Hematopoietic multipotent progenitor cell treated with erythropoietin and hydrocortisone succinate and interleukin-3 and kit ligand, for 15 days (in vitro differentiated cells): ENCODE measurements at places on chromosomes 4 and X.

DNA sequence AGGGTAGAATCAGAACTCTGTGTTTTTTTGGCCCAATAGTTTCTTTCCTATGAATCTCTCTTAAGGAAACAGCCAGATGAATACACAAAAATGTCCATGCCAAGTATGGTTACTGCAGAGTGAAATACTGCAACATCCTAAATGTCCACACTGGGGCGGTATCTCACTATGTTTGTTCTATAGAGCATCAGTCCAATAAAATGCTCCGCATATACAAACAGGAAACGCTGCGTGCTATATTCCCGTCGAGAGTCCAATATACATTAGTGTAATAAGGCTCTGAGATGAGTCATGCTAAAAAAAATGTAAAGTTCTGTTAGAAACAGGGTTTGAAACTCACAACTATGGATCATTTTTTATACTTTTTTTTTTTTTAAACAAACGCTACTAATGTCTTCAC is 72.9 kb upstream of the ENOX2 start:
- peak; percentile 4 for DNase-seq

DNA sequence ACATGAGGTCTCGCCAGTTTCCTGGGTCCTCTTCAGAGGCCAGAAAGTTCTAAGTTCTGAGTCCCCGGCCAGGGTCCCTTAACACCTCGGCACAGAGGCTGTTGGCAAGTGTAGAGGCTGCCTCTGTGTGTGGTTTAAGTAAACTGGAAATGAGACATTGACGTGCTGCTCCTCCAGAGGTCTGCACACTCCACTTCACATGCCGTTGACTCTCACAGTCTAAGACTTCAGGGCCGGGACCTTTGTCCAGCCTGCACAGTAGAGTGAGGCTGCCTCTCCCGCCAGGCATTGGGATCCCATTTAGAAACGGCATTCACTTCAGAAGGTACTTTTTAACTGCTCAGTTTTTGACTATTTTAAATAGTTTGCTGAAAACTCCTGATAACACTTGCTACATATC is 10.6 kb upstream of the TADA2B start:
- no peak for DNase-seq

GRCh38 chr4:150367326-150367725 is 214.6 kb upstream of the MAB21L2 start:
- no peak for DNase-seq

GRCh38 chr4:110878413-110878812 is 255.5 kb upstream of the PITX2 start:
- no peak for DNase-seq

- DNase-seq = no peak
Observed at GRCh38 chrX:41184312-41184711, 99.1 kb downstream of the USP9X start.

- no peak for DNase-seq
Observed at GRCh38 chrX:46967547-46967946, 55.3 kb downstream of the JADE3 start.

GRCh38 chr4:8876982-8877779 is 5.5 kb upstream of the HMX1 start:
- DNase-seq = no peak

GRCh38 chr4:95898226-95898625 is 58.3 kb downstream of the PDHA2 start:
- no peak for DNase-seq

DNA sequence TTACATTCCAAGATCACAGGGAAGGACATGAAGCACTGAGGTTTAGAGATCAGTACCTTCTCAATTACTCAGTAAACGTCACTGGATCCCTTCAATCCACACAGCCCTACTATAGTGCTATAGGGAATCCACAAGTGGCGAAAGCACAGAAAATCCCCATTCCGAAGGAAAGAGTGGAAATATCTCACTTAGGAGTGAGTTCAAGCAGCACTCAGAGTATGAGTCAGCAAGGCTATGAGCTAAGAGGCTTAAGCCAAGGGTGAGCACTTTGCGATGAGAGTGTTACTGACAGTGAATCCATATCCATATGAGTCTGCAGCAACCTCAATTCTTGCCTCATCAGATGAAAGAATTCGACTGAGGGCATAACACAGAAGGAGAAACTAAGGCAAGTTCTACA is 165.1 kb downstream of the VSIG4 start:
- DNase-seq = no peak

GRCh38 chr4:46124773-46125413 is 1.0 kb upstream of the GABRG1 start:
- DNase-seq = no peak

DNA sequence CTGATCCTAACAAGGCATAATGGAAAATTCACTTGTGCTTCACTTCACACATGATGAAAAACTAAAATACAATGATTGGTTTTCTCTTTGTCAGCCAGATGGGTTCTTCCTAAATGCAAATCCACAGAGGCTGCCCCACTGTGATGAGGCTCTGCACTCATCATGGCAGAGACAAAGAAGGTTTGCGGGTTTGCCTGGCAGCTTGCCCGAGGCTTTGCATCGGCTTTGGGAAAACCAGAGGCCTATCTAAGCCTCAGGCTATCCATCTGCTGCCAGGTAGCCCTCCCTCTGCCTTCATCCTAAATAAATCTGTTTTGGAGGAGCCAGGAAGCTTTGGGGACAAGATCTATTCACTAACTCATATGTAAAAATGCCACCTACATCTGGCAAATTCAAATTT is 244.2 kb downstream of the PACRGL start:
- DNase-seq = no peak

GRCh38 chr4:122044501-122044900 is 92.6 kb upstream of the TRPC3 start:
- DNase-seq = no peak

DNA sequence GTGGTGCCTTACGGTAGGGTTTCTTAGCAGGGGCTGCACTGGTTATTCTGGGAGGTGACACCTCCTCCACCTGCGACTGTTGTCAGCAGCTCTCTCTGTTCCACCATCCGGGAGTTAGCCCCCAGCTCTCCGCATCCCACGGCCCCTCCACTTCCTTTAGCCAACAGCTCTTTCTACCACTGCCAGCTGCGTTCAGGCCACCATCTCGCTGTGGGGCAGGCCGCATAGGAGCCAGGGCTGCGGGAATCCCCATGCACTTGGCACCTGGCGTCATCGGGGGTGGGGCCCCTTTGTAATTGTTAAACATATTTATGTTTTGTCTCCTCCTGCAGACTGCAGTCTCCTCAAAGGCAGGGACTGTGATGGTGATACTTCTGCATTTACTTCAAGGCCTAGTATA is 480.2 kb downstream of the SMARCA1 start:
- DNase-seq = no peak

- DNase-seq = no peak
Observed at GRCh38 chrX:97743014-97743413, 859.3 kb downstream of the RPA4 start.

GRCh38 chrX:8728932-8729535 is 2.9 kb downstream of the ANOS1 start:
- DNase-seq = no peak

- no peak for DNase-seq
Observed at GRCh38 chrX:79708581-79708980, 306.0 kb upstream of the TBX22 start.

DNA sequence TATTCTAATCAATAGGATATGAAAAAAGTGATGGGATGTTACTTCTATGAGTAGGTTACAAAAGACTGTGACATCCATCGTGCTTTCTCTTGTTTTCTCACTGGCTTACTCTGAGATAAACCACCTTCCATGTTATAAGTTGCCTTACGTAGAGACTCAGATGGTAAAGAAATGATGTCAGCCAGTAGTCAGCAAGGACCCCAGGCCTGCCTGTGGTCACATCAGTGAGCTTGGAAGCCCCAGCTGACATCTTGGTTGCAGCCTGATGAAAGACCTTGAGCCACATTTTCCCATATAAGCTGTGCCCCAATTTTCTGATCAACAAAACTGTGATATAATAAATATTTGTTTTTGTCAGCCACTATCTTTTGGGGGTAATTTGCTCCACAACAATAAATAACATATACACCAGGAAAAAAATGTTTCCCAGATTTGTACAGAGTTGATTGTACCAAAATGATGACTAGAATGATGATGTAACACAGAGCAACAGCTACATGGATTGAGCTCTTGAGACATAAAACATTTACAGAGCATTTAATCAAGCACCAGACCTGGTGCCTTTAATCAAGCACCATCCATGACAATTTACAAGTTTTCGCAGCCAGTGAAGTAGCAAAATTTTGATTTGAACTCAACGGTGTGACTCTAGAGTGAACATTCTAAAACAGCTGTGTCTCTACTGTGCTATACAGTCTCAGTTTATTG is 11.2 kb upstream of the DCAF12L2 start:
- no peak for DNase-seq

DNA sequence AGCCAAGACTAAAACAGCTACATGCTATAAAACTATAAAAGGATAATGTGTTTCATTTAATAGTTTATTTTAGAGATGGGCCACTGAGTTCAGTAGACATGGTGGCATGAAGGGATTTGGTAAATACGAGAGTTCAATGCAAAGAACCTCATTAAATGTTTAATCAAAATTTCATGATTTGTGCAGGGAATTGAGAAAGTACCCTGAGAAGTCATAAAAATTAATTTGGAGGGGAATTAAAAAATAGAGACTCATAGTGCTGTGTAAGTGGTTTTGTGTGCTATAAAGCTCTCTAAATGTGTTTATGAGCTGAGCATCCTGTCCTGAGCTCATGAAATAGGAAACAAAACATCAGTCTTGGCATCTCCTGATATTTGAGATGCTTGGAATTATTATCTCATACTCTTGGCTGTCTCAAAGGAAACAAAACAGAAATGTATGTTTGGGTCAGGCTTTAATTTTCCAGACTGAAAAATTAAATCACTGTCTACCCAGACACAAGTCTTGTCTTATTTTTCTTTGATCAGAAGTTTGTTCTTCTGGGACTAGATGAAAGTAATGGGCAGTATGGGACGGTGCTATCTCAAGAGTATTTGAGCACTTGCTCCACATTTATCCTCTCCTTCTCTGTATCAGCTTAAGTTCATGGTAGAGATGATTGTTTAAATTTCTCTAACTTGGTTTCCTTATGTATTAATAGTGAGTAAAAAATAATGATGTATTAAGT is 38.0 kb upstream of the EMCN start:
- no peak for DNase-seq

DNA sequence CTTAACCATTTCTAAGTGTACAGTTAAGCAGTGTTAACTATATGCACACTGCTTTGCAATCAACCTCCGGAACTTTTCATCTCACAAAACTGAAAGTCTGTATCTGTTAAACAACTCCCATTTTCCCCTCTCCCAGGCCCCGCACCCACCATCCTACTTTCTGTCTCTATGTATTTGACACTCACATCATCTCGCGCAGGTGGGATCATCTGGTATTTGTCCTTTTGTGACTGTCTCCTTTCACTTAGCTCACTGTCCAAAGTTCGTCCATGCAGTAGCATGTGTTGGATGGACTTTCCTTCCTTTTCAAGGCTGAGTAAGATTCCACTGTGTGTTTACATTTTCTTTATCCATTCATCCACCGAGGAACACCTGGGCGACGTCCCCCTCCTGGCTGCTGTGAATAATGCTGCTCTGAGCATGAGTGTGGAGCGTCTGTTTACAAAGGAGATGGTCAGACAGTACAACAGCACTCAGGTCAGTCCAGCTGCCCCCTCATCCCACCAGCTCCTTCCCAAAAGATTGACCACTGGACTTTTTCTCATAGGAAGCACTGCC is 39.8 kb downstream of the DCTD start:
- DNase-seq = no peak

DNA sequence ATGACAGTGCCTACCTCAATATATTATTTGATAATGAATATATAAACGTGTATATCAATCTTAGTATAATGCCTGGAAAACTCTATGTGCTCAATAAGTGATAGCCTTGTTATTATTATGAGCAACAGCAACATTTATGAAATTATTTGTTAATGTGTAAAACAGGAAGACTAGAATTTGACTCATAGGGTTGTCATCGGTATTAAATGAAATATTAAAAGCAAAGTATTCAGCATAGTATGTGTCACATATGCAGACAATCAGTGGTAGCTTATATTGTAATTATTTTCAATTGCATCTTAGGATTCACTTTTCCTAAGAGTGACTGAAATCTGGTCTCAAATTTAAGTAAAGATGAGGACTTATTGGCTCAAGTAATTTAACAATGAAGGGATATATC is 24.6 kb downstream of the SPANXD start:
- no peak for DNase-seq

GRCh38 chrX:115459883-115460880 is 100.8 kb upstream of the PLS3 start:
- DNase-seq = no peak

DNA sequence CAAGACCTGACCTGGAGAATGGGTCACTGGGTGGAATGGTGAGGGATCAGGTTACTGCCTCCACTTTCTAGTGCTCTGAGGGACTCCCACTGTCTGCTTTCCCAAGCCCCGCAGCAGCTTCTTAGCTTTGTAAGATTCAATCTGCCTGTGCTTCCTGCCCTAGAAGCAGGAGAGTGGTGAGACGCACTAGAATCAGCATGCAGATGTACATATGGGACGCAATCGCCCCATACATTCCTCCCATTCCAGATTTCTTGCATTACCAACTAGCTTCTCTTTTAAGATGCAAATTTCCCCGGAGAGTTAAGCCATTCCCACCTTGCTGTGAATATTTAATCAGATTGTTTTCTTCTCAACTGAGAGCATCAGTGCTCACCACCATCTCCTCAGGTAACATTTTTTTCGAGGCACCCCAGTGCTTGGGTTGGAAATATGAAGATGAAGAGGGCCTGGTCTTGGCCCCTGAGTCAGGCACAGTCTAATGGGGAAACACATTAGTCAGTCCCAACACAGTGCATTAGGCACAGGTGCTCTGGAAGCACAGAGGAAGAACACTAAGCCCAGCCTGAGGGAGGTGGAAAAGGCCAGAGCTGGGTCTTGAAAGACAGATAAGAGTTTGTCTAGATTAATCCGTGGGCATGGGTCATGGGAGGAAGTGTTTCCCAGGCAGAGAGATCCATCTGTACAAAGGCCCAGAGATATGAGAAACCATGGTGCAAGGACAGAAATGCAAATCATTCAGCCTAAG is 66.7 kb upstream of the PRPS1 start:
- DNase-seq = no peak

DNA sequence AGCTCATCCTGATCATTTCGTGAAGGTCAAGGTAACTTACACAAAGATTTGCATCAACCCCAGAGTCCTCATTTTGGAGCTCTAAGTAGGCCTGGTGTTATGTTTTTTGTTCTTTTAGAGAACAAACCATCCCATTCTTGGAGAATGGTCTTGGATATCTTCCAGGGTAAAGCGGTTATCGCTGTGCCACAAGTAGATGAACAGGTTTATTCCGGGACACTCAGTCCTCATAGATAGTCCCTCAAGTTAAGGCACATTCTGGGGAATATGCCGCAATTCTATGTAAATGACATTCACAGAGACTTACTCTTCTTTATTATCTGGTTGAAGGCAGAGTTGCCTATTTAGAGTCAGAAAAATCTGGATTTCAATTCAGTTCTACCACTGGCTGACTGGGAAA is 95.0 kb upstream of the FTHL17 start:
- DNase-seq = no peak

GRCh38 chr4:102439812-102440211 is 61.3 kb upstream of the NFKB1 start:
- no peak for DNase-seq
